ENCODE measurements at places on chromosomes 7 and 10. TPM values are rescaled to one million over a fixed set of nuclear protein-coding genes. Genes with fewer than 3 reads are reported as not detected.

The SEC23IP gene
- 28.9 TPM for total RNA-seq

The NPFFR1 gene
- under 0.01 TPM for total RNA-seq

The FBXO24 gene
- total RNA-seq = 0.47 TPM

The MALRD1 gene
- 0.16 TPM for total RNA-seq

The ITGA8 gene
- total RNA-seq = under 0.01 TPM

The BAZ1B gene
- 39.0 TPM for total RNA-seq

The KCNIP2 gene
- 1.3 TPM for total RNA-seq

The SOSTDC1 gene
- not detected for total RNA-seq

The PLXNA4 gene
- 2.5 TPM for total RNA-seq

The ARL5B gene
- 8.8 TPM for total RNA-seq

The AHCYL2 gene
- 15.7 TPM for total RNA-seq

The TRPV5 gene
- total RNA-seq = not detected

The ACTA2 gene
- 53.0 TPM for total RNA-seq

The SPDYE6 gene
- total RNA-seq = not detected

The SFTPD gene
- total RNA-seq = not detected

The CFTR gene
- not detected for total RNA-seq
